ENCODE measurements at places on chromosomes 5 and 9. TPM values are rescaled to one million over a fixed set of nuclear protein-coding genes. Genes with fewer than 3 reads are reported as not detected.
A peak's percentile ranks its signal among the peaks of the same experiment; 100 is the strongest.

The DMGDH gene
- 0.86 TPM for total RNA-seq

The PPP1R2B gene
- total RNA-seq = not detected

The ENTREP1 gene
- total RNA-seq = 25.1 TPM

The RPL35 gene
- total RNA-seq = 610 TPM

The CXCL14 gene
- total RNA-seq = 1.2 TPM

The SHOC1 gene
- not detected for total RNA-seq

The FREM1 gene
- 2.4 TPM for total RNA-seq

DNA sequence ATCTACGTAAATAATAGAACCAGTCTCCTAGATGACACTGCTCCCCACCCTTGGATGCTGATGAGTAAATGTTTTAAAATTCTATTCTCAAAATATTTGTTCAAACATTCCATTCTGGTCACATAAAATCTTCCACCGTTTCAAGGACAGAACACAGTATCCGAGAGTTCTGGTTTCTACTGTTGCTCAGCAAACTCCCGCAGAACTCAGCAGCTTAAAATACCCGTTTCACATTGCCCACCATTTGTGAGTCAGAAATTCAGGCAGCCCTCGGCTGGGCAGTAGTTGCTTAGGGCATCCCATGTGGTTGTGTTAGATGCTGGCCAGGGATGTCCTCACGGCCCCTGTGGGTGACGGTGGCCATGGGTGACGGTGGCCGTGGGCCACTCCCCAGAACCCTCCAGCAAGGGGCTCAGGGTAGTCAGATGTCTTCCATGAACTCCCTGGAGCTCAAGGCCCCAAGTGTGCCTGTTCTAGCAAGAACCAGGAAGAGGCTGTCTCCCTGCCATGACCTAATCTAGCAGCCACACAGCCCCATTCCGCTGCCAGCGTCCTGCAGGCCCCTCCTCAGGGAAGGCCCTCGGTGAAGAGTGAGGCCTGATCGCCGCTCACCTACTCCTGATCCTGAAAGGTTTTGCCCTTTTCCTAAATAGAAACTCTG lies 17.4 kb downstream of the MGAT1 start:
- no peak for DNase-seq

GRCh38 chr9:107688728-107689127 lies 199.2 kb upstream of the KLF4 start:
- DNase-seq = no peak

GRCh38 chr5:54040804-54041203 lies 269.6 kb downstream of the ARL15 start:
- DNase-seq = no peak

- DNase-seq = no peak
These were observed 61.1 kb downstream of the GRIA1 start for GRCh38 chr5:153551537-153552079.

DNA sequence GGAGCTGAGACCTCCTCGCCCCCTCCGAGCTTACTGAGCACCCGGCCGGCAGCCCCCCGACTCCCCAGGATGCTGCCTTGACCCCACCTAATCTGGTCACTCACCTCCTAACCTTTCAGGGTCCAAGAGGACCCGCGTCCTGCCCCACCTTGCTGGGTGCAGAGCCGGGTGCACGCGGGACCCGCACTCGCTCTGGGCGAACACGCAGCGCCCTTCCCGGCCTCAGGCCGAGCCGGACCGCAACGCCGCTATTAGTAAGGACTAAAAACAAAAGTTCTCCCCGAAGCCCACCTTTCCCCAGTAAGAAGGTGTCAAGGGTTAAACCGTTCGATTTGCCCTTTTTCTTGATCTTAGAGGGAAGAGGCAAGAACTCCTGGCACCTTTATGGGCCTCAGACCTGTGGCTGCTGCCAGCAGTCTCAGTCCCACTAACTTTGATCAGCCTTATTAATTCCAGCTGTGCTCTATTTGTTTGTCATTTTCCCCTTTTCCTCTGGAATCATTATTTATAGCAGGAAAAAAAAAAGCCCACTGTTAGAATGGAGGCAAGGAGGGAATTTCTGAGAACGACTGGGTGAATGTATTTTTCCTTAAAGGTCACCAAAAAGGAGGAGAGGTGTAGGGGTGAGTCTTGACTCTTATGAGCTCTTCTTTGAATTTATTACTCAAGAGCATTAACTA lies 10.5 kb downstream of the IRX2 start:
- DNase-seq = no peak

GRCh38 chr5:139494256-139494655 lies 11.7 kb upstream of the STING1 start:
- DNase-seq = no peak

GRCh38 chr5:141714542-141715310 lies 32.7 kb upstream of the ARAP3 start:
- peak; percentile 22 for DNase-seq

DNA sequence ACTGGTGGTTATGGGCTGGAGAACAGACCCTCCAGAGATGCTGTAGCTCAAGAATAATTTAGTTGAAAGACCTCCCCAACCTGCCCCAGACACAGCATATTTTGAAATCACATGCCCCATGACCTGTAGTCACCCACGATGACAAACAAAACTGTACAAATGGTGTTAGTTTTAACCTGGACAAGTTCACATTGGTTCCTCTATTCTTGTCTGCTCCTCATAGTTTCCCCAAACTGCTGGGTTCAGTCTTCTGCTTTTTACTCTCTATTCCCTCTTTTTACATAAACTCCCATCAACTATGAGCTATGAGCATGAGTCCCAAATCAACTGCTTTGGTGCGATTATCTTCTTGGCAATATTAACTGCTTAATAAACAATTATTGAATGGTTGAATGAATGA lies 365.3 kb upstream of the CLINT1 start:
- DNase-seq = no peak

GRCh38 chr9:34989946-34990635 lies 546 bp downstream of the DNAJB5 start:
- peak; percentile 82 for DNase-seq

- no peak for DNase-seq
These were observed 35.3 kb upstream of the ICE1 start for GRCh38 chr5:5387192-5387591.

DNA sequence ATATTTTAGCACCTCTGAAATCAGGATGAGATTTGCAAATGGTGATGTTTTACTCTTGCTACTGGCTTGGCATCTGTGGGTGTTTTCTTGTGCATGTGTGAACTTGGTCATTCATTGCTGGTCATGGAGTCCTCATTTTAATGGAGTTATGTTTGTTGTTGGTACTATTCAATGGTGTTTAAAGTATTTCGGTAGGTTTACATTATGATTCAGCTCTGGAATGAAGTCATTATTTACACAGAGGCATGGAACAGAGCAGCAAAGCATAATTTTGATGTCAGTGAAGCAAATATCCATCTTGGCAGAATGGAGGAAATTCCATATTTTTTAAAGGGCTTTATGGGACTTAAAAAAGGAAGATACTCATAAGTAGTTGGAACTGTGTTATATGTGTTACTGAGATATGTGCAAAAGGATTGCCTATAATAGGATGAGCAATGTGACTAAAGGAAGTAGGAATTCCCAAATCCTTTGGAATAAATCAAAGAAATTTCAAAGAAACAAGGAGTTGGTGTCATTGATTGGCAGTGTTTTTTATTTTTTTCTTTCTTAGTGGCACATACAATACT lies 147.4 kb downstream of the ACTBL2 start:
- DNase-seq = no peak

GRCh38 chr9:70571258-70571657 lies 156.8 kb upstream of the KLF9 start:
- no peak for DNase-seq

Data from cardiac septum (tissue), 1 donor.